ENCODE measurements at places on chromosomes 6 and 20.

- DNase-seq: no peak
Measured at GRCh38 chr6:45610374-45610773, 232.6 kb upstream of the SUPT3H start.

GRCh38 chr20:51121272-51121671 lies 98.4 kb upstream of the KCNG1 start:
- DNase-seq: no peak

GRCh38 chr6:134510920-134511319 lies 193.0 kb upstream of the SGK1 start:
- no peak for DNase-seq

DNA sequence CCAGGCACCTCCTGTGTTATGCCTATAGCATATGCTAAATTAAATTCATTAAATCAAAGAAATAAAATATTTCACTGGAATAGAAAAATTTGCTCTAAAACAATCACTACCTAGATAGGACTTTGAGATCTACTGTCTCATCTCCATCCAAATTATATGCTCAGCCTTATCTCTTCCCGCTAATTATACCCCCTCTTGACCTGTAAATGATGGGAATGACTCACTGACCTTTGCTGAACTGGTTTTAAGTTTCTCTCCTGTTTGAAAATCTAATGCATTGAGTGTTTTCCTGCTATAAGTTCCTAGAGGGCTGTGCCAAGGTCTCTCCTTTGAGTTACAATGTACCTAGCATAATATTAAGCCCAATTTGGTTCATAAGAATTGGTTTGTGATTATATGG lies 110.1 kb downstream of the BMP2 start:
- DNase-seq: no peak

DNA sequence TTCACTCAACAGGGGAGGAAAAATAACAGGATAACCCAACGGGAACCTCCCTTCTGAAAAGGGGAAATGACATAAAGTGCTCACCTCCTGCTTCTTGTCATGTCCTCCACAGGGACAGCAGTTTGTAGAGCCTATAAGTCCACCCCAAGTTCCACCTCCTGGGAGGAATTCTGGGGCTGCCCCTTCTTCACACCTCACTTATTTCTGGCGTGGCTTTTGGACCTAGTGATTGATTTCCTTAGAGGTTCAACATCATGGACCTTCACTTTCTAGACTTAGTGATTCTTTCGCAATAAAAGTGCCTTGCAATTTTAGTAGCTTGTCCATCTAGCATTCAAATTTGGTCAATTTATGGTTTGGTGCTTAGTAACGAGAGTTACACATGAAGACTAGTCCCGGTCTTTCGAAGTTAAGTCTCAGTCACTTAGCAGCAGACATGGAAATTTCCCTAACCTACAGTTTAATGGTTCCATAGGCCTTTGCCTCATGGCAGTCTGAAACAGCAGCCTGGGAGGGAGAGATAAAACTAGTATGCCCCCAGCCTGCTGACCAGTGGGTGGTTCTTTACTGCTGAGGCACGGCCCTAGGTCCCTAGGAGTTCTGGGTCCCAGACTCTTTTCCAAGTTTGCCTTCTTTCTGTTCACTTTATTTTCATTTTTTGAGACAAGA lies 59.2 kb upstream of the CDKAL1 start:
- no peak for DNase-seq

- DNase-seq: no peak
Measured at GRCh38 chr6:32182555-32182981, 1.5 kb downstream of the AGER start.

- no peak for DNase-seq
Measured at GRCh38 chr6:41257369-41258195, 28.9 kb downstream of the TREM1 start.

GRCh38 chr6:39623750-39624149 lies 101.5 kb downstream of the KIF6 start:
- no peak for DNase-seq

- no peak for DNase-seq
Measured at GRCh38 chr6:134600671-134601070, 282.8 kb upstream of the SGK1 start.

DNA sequence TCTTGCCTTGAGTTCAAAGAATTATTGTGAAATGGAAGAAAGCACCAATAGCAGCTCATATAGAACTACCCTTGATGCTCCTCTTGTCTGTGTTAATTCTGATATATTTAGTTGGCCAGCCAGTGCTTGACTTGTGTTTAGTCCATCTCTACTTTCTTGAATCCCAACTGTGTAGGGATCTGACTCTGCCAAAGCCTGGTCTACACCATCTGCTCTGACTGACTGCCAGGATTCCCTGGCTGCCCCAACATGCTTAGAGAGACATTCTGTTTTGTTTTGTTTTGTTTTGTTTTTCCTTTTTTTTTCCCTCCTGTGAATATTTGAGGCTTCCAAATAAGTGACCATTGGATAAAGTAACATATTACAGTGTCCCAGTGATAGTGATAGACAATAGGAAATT lies 953.7 kb upstream of the MANEA start:
- no peak for DNase-seq

GRCh38 chr6:7328243-7328642 lies 15.2 kb upstream of the SSR1 start:
- DNase-seq: no peak

GRCh38 chr20:59966428-59966827 lies 8.2 kb downstream of the CDH26 start:
- DNase-seq: no peak

DNA sequence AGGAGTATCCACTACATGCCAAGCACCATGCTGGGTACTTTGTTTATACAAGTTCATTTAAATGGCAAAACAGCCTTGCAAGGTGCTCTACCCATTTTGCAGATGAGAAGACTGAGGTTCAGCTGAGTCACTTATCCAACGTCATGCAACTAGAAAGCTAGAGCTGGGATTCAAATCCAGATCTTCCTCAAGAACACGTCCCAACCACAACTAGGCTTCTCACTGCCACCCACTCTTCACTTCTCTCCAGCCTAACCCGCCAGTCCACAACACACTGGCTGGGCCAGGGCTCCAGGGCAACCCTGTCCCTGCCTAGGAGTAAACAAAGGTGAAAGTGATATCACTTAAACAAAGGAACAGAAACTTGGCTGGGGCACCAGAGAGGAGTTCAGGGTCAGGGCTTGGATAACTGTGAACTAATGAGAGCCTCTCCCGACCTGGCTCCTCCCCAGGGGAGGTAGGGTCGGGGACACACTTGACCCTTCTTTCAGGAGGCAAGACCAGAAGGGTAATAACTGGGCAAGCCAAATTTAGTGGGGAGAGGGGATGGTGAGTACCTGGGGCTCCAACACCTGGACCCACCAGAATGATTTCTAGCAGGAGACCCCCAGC lies 7.9 kb downstream of the SDC4 start:
- no peak for DNase-seq

- DNase-seq: no peak
Measured at GRCh38 chr6:157239148-157239547, 84.2 kb downstream of the TMEM242 start.

DNA sequence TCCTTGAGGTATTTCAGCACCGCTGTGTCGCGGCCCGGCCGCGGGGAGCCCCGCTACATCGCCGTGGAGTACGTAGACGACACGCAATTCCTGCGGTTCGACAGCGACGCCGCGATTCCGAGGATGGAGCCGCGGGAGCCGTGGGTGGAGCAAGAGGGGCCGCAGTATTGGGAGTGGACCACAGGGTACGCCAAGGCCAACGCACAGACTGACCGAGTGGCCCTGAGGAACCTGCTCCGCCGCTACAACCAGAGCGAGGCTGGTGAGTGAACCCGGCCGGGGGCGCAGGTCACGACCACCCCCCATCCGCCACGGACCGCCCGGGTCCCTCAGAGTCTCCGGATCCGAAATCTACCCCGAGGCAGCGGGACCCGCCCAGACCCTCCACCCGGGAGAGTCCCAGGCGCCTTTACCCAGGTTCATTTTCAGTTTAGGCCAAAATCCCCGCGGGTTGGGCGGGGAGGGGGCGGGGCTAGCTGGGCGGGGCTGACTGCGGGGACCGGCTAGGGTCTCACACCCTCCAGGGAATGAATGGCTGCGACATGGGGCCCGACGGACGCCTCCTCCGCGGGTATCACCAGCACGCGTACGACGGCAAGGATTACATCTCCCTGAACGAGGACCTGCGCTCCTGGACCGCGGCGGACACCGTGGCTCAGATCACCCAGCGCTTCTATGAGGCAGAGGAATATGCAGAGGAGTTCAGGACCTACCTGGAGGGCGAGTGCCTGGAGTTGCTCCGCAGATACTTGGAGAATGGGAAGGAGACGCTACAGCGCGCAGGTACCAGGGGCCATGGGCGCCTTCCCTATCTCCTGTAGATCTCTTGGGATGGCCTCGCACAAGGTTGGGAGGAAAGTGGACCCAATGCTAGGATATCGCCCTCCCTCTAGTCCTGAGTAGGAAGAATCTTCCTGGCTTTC lies 693 bp downstream of the HLA-F start:
- peak; percentile 66 for DNase-seq

- no peak for DNase-seq
Measured at GRCh38 chr6:326896-327537, 34.7 kb downstream of the DUSP22 start.

- peak; percentile 19 for DNase-seq
Measured at GRCh38 chr20:47544240-47544639, 42.6 kb downstream of the NCOA3 start.

- no peak for DNase-seq
Measured at GRCh38 chr6:83352424-83353061, 78.3 kb downstream of the ME1 start.

GRCh38 chr6:112232845-112233256 lies 21.5 kb downstream of the LAMA4 start:
- DNase-seq: no peak

DNA sequence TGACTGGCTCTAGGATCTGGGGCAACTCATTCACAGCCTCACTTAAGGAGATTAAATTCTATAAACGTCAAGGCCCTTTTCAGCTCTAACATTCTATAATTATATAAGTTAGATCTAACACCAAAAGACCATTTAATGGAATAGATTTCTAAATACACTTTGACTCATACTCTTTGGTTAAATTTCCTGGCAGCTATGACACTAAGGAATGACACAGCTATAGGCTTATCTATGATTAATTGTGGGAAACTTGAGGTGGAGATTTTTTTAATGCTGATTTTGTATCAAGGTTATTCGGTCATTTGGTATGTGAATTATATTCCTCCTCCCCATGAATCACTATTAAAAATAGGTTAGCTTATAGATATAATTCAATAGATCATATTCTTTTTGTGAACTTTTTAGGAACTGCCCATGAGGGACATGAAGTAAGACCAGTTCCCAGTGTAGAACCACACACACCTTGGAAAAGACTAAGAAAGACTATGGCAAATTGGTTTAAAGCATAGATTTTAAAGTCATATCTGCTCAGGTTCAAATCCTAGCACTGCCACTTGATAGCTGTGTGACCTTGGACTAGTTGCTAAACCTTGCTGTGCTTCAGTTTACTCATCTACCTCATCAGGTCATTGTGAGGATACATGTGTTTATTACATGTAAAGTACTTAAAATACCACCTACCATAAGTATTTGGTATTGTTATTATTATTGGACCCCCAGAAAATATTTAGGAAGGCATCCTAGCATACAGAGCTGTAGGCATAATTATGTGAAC lies 116.0 kb downstream of the CRYBG1 start:
- no peak for DNase-seq

- no peak for DNase-seq
Measured at GRCh38 chr20:63947638-63948456, 8.4 kb downstream of the UCKL1 start.

DNA sequence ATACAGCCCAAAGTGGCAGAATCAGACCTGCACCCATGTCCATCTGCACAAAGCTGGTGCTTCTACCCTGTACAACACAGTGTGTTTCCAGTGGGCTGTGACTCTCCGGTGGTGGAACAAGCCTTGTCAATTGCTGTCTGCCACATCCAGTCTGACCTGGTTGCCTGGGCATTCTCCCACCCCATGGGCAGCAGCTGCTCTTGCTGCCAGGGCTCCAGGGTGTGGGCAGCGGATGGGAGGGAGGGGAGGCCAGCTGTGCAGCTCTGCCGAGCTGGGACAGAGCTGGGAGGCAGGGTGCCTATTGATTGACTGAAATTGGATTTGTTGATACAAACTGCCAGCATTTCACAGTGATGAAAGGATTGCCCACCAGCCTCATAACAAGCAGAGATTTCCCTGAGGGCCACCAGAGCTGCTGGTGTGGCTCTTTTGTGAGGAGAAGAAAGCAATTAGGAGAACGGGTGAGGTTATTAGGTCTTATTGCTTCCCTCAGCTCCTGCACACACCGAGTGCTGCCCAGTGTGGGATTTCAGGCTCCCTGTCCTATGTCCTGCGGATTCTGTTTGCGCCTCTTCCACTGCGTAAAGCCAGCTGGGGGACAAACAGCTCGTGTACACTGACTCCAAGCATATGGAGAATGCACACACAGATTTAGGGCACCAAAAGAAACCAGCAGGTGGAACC lies 150.8 kb downstream of the NRN1 start:
- DNase-seq: no peak

DNA sequence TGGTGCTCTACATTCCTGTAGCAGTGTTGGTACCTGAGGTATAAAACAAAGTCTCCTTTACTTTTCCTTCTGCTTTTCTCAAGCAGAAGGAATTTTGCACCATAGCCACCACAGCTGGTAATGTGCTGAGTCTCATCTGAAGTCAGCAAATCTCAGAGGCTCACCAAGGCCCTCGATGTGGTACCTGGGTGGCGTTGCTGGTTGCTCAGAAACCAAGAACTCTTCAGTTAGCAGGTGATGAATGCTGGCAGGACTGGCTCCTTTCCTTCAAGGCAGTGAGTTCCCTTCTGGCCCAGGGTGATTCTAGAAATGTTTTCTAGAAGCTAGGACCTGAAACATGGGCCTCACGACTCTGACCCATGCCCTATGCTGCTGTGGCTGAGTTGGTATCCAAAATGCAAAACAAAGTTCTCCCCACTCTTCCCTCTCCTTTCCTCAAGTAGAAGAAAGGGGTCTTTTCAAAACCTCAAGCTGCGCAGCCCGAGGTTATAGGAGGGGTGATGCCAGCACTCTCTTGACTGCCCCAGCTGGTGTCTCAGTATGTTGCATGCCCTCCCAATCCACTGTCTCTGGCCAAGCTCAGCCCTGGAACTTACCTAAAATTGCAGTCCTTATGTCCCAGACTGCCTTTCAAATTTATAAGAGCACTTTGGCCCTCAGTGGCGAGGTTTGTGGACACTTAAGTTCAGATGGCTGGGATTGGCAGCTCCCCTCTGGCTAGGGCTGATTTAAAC lies 592.3 kb downstream of the FRK start:
- DNase-seq: no peak

- DNase-seq: no peak
Measured at GRCh38 chr6:112243861-112244827, 10.2 kb downstream of the LAMA4 start.

- no peak for DNase-seq
Measured at GRCh38 chr6:159002432-159003155, 2.6 kb upstream of the RSPH3 start.

DNA sequence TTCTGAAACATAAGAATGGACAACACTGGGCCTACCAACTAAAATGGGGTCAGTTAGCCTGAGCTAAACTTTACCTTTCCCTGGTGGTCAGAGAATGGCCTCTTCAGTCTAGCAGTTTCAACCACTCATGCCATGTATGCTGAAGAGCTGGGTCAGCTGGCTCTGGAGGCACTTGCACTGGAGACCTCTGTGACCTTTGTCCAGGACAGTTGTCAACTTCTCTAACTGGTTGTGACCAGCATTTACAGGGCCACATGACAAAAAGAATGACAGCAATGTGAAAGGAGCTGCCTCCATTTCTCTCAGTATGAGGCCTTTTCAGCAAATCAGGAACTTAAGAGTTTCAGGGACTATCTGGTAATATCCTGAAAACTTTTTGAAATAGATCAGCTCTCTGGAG lies 59.9 kb upstream of the TMEM30A start:
- no peak for DNase-seq
